ENCODE measurements at places on chromosomes 1 and 21.

DNA sequence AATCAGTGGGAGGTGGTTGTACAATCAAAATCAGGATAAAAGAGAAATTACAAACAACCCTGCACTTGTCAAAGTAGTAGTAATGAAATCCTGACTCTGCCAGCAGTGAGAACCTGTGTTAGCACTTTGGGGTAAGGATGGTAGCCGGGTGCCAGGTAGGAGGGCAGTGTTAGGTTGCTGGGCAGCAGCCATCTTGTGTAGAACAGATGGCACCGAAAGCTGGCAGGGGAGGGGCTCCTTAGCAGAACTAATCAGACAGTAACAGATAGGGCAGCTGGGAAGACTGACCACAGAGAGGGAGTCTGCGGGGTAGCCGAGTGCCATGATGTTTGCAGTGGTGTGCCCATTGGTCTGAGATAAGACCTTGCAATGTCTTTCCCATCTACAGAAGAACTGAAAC, 137.3 kb downstream of the SDCCAG8 start:
- DNase-seq: no peak

GRCh38 chr1:99786751-99787501, 20.5 kb upstream of the FRRS1 start:
- no peak for DNase-seq

DNA sequence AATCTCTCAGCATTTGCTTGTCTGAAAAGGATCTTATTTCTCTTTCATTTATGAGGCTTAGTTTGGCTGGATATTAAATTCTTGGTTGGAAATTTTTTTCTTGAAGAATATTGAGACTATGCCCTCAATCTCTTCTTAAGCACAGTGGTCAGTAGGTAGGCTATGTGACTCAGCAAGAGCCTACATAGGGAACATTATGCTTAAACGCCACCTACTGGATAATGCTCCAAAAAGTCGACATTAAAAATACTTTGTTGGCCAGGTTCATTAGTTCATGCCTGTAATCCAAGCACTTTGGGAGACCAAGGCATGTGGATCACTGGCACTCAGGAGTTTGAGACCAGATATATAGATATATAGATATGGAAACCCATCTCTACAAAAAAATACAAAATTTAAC, 678.0 kb upstream of the USP24 start:
- no peak for DNase-seq

- no peak for DNase-seq
Observed at GRCh38 chr1:46236882-46237281, 10.7 kb upstream of the RAD54L start.

DNA sequence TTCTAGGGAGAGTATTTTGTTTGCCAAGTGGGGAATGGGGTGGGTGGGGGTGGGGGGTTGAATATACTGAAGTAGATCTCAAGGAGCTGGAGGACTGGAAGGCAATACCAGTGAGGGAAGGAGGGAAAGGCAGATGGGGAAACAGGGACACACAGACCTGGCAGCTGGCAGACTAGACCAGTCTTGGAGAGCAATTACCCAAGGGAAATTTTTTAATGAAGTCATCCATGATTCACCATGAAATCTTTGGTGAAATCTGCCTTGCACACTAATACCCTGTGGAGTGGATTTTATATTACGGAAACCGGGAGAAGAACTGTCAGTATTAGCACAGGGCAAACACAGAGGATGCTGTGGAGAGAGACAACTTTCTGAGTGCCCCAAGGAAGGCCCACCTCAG, 29.7 kb upstream of the MARK1 start:
- DNase-seq: no peak

DNA sequence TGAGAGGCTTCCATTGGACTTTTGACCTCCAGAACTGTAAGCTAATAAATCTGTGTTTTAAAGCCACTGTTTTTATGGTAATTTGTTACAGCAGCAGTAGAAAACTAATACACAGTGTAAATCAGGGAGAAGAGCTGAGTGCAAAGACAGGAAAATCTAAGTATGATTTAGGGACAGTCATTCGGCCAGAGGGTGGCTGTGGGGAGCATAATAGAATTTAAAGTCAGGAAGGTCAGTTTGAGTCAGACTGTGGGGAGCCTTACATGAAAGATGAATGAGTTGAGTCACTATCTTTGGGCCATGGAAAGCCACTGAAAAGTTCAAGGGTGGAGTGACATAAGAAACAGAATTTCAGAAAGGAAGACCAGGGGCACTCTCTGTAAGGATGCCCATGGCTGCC, 52.4 kb upstream of the SSX2IP start:
- no peak for DNase-seq

GRCh38 chr1:225980005-225980836, 18.9 kb downstream of the SDE2 start:
- no peak for DNase-seq

DNA sequence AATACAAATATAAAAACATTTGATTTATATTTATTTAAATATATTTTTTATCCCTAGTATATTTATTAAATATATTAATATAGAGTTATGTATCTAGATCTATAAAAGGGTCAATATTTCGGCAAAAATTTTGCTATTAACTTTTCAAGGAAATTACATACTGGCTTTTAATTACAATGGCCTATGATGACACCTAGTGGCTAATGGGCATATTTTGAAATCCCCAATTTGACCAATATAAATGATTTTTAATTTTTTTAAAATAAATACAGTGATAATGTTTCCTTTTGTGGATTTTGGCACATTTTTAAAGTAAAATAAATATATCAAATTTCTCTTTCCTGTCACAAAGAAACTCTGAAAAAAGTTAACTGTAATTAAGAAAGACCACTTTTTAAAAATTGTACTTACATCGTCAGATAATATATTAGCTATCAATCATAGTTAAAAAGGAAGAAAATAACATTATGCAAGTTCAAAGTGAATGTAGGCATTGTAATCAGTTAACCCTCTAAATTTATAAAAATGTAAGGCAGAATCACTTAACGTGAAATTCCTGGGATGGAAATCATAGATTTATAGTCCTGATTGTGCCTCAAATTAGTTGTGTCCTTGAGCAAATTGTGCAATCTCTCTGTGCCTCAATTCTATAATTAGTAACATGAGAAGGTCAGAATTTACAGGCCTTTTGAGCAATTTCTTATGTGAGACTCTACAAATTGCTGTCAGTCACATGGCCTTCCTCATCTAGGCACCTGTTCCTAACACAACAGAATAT, 25.6 kb upstream of the RGS13 start:
- no peak for DNase-seq

DNA sequence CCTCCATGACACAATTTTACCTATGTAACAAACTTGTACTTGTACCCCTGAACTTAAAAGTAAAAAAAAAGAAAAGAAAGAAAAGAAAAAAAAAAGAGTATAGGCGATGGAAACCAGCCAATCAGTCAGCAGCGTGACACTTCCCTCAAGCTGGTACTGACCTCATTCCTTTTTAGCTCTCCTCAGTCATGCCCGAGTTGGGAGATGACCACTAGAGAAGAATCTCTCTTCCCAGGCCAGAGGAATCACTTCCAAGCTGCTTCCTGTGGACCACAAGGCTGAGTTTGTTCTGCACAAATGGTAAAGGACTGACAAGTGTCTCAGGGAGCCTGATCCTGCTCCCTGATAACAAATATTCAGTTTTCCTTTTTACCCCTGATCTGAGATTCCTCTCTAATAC, 313.5 kb upstream of the ESRRG start:
- no peak for DNase-seq

GRCh38 chr1:160885042-160885441, at the start of gene ITLN1:
TSS of gene ITLN1 (minus strand) at chr1:160885180. CDS start at chr1:160884877, 303 bp downstream.
- DNase-seq: no peak

- DNase-seq: no peak
Observed at GRCh38 chr1:209587789-209588188, 4.3 kb downstream of the CAMK1G start.

- DNase-seq: no peak
Observed at GRCh38 chr1:7421471-7422075, 349.5 kb upstream of the VAMP3 start.

DNA sequence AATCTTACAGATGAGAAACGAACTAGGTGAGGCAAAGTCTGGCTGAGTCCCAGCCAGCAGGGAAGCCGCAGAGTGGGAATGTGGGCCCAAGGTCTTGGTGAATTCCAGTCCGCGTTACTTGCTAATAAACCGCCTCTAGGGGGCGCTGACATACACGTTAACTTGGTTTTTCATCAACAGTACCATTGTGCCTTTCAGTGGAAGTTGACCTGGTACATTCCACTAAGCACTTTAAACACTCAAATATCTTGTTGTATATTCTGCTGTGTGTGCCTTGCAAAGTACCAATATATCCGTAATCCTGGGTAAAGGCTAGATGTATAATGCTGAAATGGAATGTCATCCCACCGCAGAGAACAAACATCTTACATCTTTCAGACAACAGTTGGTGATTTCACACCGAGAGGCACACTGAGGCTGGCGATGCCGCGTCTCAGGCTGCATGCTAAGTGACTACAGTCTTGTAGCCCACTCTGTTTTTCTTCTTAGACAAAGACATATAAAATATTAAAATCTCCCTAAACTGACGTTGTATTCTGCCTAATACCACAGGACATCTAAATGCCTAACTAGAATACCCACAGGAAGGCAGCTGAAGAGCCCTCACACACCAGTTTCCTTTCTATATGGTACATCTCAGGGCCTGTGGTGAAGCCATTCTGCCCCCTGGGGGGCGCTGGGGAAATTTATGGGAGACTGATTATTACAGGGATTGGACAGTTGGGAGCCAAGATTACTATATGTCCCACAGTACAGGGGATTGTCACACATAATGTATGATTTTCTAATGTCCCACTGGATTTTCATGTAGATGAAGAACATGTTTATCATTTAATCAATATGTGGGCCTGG, 49.2 kb upstream of the C1orf198 start:
- DNase-seq: no peak

- no peak for DNase-seq
Observed at GRCh38 chr1:186617926-186618325, 62.3 kb downstream of the PTGS2 start.

- no peak for DNase-seq
Observed at GRCh38 chr1:18440385-18441226, 40.1 kb upstream of the KLHDC7A start.

- DNase-seq: no peak
Observed at GRCh38 chr1:202254454-202255252, 61.1 kb downstream of the LGR6 start.

All from AG04449 (cell line).